ENCODE measurements at places on chromosomes 5 and 9.

DNA sequence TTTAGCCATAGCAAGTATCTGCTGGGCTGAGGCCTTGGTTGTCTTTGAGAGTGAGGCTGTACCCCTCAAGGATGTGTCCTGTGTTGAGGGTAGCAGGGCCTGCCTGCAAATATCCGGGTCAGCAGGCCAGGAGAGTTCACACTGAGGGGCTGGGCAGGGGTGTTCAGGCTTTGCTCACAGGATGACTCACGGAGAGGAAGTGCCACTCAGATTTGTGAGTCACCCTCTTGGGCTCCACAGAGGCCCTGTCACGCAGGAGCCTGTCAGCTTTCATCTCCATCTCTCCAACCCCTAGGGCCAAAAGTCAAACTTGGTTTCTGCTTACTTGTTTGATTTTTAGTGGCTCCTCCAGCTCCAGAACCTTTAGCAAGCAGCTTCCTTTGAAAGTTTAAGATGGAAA, 211.5 kb downstream of the SEC61B start:
- no peak for DNase-seq

DNA sequence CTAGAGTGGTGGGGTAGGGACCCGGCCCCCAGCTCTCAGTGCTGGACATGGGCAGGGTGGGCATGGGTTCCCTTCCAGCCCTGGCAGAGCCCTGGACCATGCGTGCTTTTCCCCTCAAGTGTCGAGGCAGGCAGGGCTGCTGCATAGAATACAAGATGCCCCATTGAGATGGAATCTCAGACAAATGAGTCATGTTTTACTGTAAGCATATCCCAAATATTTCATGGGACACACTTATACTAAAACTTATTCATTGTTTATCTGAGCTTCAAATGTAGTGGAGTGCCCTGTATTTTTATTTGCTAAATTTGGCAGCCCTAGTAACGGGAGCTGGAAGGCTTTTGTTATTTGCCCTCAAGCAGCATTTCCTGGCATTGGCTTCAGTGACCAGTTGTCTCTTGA, 3.2 kb upstream of the RNU6ATAC start:
- no peak for DNase-seq

- no peak for DNase-seq
Observed at GRCh38 chr5:1007681-1008450, 736 bp upstream of the NKD2 start.

DNA sequence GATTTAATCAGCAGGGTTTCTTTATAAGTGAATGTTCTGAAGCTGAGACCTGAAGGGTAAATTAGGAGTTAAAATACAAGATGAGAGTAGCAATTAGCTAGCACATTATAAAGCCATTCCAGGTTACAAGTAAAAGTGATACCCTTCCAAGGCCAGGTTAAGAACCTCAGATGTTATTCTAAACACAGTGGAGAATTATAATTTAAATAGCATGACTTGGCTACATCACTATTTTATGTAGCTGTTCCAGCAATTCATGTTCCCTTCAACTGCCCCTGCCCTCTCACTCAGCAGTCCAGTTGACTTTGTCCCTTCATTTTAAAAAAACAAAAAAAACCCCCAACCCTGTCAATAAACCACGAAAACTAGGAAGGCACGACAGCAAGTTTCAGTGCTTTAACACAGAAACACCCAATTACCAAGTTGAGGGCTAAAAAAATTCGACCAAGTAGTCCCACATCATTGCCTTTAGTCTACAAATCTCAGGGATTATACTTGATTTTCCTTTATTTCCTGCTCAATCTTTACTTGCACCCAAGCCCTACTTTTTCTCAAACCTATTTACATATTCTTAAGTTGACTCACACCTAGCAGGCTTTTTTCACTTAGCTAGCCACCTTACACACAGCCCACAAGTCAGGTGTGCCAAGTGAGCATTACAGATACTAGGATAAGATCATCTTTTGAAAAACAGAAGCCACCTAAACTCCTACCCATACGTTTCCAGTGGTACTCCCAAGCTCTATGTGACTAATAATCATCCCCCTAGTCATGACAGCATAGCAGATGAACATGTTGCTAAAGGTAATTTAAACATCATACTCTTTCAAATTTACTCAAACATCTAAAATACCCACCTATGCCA, 3.4 kb downstream of the RPL37 start:
- no peak for DNase-seq

DNA sequence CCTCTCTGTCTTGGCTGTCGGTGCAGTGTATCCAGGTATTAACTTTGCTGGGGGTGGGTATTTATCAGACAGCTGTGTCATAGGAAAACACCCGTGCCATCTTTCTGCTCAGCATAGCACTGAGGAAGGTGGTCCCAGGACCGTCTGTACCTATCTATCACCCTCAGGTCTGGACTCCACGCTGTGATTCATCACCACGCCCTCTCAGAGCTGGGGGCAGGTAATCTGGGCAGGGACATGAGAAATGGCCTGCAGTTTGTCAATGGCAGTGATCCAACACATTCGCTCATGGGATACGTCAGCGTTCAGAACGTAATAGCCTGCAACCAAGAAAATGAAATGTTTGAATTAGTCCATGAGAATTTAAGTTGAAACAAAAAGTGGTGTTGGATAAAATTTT, 151.6 kb upstream of the MAP1B start:
- DNase-seq = no peak

DNA sequence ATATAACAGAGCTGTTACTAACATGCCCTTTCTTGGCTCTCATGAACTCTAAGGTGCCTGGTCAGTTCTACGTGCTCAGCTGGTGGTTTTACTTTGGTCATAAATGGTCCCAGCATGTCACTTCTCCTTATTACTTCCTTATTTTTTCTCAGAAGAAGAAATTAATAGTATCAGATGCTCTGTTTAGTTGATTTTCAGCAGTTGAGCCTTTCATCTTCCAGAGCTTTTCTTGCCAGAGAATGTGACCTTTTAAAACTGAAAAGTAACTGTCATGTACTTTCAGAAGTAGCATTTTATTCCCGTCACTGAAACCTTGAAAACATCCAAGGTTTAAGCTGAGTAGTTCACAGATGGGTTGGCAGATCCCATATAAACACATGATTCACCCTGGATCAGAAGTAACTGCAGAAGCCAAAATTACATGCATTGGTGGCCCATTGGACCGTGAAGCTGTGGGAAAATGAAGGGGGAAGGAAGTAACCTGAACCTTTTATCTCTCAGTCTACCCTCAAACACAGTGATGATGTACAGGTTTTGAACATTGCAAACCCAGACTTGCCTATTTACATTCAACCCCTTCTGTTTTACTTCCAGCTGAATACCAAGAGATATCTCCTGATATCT, 50.5 kb downstream of the HACD4 start:
- no peak for DNase-seq

DNA sequence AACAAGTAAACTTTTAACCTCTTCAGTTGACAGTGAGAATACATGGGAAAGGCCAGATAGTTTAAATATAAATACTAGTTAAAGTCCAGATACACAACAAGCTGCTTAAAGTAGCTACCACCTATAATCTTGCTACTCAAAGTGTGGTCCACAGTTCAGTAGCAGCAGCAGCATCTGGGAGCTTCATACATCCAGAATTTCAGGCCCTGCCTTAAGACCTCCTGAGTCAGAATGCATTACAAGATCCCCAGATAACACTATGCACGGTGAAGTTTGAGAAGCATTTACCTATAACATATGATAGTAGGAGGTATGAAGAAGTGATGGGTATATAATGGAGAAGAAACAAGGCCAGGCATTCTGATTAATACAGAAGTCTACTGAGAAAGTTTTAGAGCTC, 244.5 kb downstream of the EFNA5 start:
- DNase-seq = no peak

DNA sequence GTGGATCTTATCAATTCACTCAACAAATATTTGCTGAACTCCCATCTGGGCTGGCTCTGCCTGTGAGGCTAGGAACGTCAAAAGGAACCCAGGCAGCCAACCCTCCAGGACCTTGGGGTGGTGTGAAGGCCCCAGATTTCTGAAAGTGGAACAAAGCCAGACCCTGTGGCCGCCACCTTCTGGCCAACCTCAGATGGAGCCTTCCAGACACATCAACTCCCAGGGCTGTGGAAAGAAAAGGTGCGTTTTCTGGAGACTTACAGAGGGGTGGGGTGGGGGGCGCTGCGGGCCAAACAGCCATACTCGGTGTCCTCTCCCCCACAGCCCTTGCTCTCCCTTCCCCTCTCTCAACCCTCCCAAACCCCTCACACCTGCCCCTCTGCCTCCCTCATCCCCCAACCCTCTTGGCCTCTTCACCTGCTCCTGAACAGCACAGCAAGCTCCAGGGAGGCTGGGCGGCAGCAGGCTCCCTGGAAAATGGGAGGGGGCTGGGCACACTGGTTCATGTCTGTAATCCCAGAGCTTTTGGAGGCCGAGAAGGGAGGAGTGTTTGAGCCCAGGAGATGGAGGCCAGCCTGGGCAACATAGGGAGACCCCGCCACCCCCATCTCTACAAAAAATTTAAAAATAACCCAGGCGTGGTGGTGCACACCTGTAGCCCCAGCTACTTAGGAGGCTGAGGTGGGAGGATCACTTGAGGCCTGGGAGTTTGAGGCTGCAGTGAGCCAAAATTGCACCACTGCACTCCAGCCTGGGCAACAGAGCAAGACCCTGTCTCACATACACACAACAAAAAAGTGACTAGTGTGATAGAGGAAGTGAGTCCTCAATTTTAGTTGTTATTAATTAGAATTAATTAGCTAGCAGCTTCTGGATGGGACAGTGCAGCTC, 45.0 kb upstream of the PRRC2B start:
- no peak for DNase-seq

DNA sequence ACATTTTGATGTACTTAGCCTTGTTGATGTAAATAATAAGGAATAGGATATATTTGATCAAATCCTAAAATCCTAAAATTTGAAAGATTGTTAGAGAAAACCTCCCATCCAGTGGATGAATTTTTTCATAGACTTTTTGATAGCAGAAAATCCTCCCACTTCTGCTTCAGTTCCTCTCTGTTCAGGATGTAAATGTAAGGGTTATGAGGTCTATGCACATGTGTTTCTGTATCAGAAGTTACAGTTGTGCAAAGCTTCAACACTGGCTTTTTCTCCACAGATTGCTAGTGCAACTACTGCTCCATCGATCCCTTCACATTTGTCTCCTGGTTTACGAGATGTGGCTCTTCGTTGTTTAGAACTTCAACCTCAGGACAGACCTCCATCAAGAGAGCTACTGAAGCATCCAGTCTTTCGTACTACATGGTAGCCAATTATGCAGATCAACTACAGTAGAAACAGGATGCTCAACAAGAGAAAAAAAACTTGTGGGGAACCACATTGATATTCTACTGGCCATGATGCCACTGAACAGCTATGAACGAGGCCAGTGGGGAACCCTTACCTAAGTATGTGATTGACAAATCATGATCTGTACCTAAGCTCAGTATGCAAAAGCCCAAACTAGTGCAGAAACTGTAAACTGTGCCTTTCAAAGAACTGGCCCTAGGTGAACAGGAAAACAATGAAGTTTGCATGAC, 16.0 kb upstream of the SETD9 start:
- DNase-seq = no peak

GRCh38 chr5:21263361-21263760, 1275.4 kb upstream of the CDH18 start:
- no peak for DNase-seq

- no peak for DNase-seq
Observed at GRCh38 chr9:108016446-108016845, 526.9 kb upstream of the KLF4 start.
